ENCODE measurements at places on chromosomes 5 and 9. TPM values are rescaled to one million over a fixed set of nuclear protein-coding genes. Genes with fewer than 3 reads are reported as not detected.

The MPDZ gene
- total RNA-seq, result 31.5 TPM

The ELOVL7 gene
- total RNA-seq, result 8.2 TPM

The ACTL7B gene
- total RNA-seq, result not detected

The KCTD16 gene
- total RNA-seq, result 0.89 TPM

The LMX1B gene
- 1.8 TPM for total RNA-seq

The C5orf52 gene
- total RNA-seq, result not detected

The FOXD4L4 gene
- not detected for total RNA-seq

The SPATA31A3 gene
- total RNA-seq, result not detected

The FCN2 gene
- total RNA-seq, result not detected

The ZBED3 gene
- 0.89 TPM for total RNA-seq

The TMEM215 gene
- total RNA-seq, result not detected

The GRM6 gene
- not detected for total RNA-seq

The PCDHB4 gene
- total RNA-seq, result 1.7 TPM

The CDO1 gene
- not detected for total RNA-seq

The IDNK gene
- 14.1 TPM for total RNA-seq

The WHRN gene
- total RNA-seq, result 2.0 TPM

The FUT7 gene
- total RNA-seq, result not detected

The SLC46A2 gene
- total RNA-seq, result not detected

The PNPLA7 gene
- total RNA-seq, result 0.36 TPM

The CCL27 gene
- total RNA-seq, result not detected

The PPP3R2 gene
- not detected for total RNA-seq

The CSF1R gene
- total RNA-seq, result 0.84 TPM

The GLRA1 gene
- total RNA-seq, result not detected

The SPINK4 gene
- total RNA-seq, result not detected

The PCDHGA7 gene
- 0.69 TPM for total RNA-seq

The ANKRD18B gene
- 10.6 TPM for total RNA-seq

The TMEM8B gene
- total RNA-seq, result 1.6 TPM

The NMUR2 gene
- not detected for total RNA-seq

The PDZD2 gene
- 0.16 TPM for total RNA-seq

The AK6 gene
- total RNA-seq, result 79.6 TPM

The PCDHA12 gene
- 3.8 TPM for total RNA-seq

The CMYA5 gene
- 0.16 TPM for total RNA-seq

The CDH9 gene
- not detected for total RNA-seq

The OR1J2 gene
- total RNA-seq, result not detected

The DDX4 gene
- not detected for total RNA-seq

The SOX30 gene
- total RNA-seq, result not detected

The TRIM32 gene
- 31.7 TPM for total RNA-seq

The FOXD4L5 gene
- total RNA-seq, result not detected

The MYMK gene
- not detected for total RNA-seq

The SGCD gene
- total RNA-seq, result 3.5 TPM

The MARVELD2 gene
- total RNA-seq, result not detected

The SPATA6L gene
- not detected for total RNA-seq

The ZNF484 gene
- 8.8 TPM for total RNA-seq

The C5orf58 gene
- total RNA-seq, result not detected

The CORO2A gene
- 12.5 TPM for total RNA-seq

The RNF224 gene
- 0.86 TPM for total RNA-seq

The CTNND2 gene
- not detected for total RNA-seq

The SLC1A3 gene
- not detected for total RNA-seq

All from A172 (cell line).